GM12864 (cell line): ENCODE measurements at places on chromosomes 1 and 21.

DNA sequence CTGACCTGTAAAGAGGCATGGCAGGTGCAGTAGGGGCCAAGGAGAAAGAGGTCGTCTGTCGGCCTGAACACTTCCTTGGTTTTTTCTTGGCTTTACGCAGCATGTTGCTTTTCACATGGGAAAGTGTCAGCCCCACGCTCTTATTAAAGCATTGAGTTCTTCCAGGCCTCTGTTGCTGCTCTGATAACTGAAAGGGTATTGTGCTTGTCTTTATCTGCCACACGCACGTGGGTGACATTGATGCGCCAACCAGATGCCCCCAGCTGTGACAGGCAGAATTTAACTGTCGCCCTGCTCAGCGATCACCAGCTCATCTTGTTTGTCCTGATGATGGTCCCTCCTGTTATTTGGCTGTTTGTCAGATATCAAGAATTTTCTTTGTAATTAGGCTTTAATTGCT, 76.5 kb downstream of the GALNT2 start:
- no peak for DNase-seq

- DNase-seq = no peak
Measured at GRCh38 chr1:61056573-61057439, 25.6 kb upstream of the NFIA start.

- no peak for DNase-seq
Measured at GRCh38 chr1:7727809-7728471, 43.2 kb upstream of the VAMP3 start.

- DNase-seq = no peak
Measured at GRCh38 chr1:179156026-179156425, 73.5 kb downstream of the ABL2 start.

- DNase-seq = no peak
Measured at GRCh38 chr1:156859523-156860112, 701 bp upstream of the INSRR start.

- no peak for DNase-seq
Measured at GRCh38 chr21:32299695-32300094, 1.0 kb downstream of the MRAP start.

- no peak for DNase-seq
Measured at GRCh38 chr1:229075217-229075616, 195.7 kb upstream of the RAB4A start.

GRCh38 chr1:36135796-36136195, 10.8 kb upstream of the COL8A2 start:
- DNase-seq = no peak
